Type B pancreatic cell (in vitro differentiated cells): ENCODE measurements at places on chromosomes 12 and 14. TPM values are rescaled to one million over a fixed set of nuclear protein-coding genes. Genes with fewer than 3 reads are reported as not detected.
A peak's percentile ranks its signal among the peaks of the same experiment; 100 is the strongest.

Gene DBX2
- total RNA-seq, result 0.10 TPM in 1 of 2 replicates, not detected in the other

Gene PALS1
- total RNA-seq, result 25.8 and 26.1 TPM in 2 replicates

Gene LRRIQ1
- 1.8 and 9.7 TPM in 2 replicates for total RNA-seq

Gene SLC6A15
- 1.4 and 14.8 TPM in 2 replicates for total RNA-seq

DNA sequence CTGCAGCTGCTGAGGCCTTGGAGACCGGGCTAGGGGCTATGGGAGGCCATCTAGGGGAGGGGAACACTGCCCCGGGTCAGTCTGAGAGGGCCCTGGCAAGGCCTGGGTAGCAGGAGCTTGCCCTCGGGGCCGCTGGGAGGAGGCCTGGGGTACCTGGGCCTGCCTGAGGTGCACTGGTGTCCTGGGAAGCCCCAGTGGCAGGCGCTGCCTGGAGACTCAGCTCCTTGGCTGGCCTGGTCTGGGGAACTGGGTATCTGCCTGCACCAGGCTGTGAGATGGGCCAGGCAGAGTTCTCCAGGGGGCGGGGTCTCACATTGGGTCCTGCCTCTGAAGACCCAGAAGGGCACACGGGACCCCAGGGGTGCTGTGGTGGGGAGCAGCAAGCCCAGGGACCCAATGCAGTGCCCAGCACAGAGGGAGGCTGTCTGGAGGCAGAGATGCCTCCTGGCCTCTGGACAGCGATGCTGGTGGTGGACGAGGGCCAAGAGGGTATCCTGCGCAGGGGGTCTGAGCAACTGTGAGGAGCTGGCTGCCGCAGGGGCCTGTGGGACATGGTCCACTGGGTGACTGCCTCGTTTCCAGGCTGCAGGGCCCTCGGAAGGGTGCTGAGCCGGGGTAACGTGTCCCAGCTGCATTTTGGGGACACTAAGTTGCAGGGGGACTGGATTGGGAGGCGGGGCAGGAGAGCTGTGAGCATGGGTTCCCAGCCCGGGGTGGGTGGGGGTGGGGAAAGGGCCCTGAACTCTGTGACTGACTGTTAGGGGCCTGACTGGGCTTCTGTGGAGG is 7.4 kb upstream of the MTA1 start:
- DNase-seq, result peak; percentile 69
- no peak overlapping the region for H3K27ac ChIP-seq
- peaks cover 4% of the 10 kb centered on the region for H3K4me1 ChIP-seq

DNA sequence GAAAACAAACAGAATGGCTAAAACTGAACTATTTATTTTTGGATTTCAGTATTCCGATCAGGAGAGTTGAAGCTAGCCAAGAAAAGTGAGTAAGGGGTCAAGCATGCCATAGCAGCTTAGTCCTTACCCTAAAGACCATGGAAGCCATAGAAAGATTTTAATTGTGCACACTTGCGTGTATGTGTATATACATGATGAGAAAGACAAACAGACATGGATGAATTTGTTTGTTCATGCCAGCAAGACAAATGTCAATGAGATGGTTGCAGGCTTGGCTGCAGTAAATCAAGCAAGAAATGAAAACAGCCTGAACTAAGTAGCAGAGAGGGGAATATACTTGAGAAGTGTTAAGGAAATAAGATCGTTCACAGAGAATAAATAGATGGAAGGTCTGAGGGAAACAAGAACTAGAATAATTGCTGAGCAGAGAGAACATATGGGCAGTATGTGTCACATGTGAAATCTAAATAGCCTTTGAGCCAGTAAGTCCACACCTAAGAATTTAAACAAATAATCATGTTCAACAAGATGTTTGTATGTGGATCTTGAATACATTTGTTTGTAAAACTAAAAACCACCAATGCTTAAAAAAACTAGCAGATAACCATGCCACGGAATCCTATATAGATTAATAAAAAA is 14.8 kb downstream of the SNW1 start:
- no peak for DNase-seq
- H3K27ac ChIP-seq, result no peak overlapping the region
- peaks cover 42% of the 10 kb centered on the region for H3K36me3 ChIP-seq
- no peaks in the 10 kb centered on the region for H3K27me3 ChIP-seq

DNA sequence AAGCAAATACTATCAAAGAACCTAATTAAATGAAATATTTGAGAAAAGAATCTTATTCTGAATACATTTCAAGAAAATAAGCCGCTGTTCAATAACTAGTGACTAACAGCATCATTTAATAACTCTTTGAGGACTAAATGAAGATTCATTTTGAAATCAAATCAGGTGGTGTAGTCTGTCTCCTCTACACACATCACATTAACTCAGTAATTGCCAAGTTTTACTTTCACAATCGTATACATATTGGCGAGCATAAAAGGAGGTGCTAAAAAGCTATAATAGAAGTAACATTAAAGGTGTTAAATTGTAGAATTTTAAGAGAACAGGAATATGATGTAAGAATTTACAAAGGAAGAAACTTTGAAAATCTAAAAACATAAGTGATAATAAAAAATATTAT is 185.1 kb downstream of the MDGA2 start:
- no peaks in the 10 kb centered on the region for H3K36me3 ChIP-seq
- H3K27ac ChIP-seq, result no peak overlapping the region
- H3K4me3 ChIP-seq, result no peak overlapping the region
- H3K4me1 ChIP-seq, result no peaks in the 10 kb centered on the region
- DNase-seq, result no peak
- no peaks in the 10 kb centered on the region for H3K27me3 ChIP-seq

DNA sequence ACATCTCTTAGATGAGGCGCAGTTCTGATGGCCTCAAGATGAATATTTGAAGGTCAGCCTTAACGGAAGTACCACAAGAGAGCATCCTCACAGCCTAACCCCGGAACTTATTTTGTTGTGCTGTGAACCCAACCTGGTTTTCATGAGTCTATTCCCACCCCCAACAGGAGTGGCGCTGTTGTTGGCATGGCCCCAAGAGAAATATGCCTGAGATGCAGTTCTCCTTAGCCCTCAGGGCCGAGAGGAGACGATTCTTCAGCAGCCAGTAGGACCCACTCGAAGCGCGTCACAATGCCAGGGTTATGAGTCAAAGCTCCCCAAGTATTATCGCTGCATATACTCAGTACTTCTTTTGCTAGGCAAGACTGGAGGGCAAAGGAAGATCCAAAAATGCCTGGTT is 24.5 kb upstream of the BCL11B start:
- H3K27ac ChIP-seq, result no peak overlapping the region
- H3K4me3 ChIP-seq, result no peak overlapping the region
- no peaks in the 10 kb centered on the region for H3K4me1 ChIP-seq
- DNase-seq, result no peak
- no peaks in the 10 kb centered on the region for H3K27me3 ChIP-seq

DNA sequence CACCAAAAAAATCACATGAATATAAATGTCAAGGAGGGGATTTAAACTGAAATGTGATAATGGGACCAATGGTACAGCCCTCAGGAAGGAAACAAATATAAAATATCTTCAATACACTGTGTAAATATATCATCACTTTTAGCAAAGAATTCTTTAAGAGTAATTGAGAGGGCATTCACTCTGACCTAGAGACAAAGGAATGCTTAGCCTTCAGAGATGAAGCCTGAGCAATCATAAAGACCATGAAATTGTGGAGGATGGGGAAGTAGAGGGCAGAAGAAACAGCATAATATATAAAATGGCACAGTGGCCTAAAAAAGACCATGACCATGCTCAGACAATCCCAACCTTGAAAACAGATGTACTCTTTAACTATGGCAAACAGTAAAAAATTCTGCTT is 20.4 kb downstream of the YAF2 start:
- H3K36me3 ChIP-seq, result peaks cover 13% of the 10 kb centered on the region
- H3K27ac ChIP-seq, result no peak overlapping the region
- no peak for DNase-seq
- no peaks in the 10 kb centered on the region for H3K27me3 ChIP-seq
- H3K4me1 ChIP-seq, result peaks cover 7% of the 10 kb centered on the region

- H3K36me3 ChIP-seq, result no peaks in the 10 kb centered on the region
- H3K4me3 ChIP-seq, result no peak overlapping the region
- no peak overlapping the region for H3K27ac ChIP-seq
- H3K4me1 ChIP-seq, result no peaks in the 10 kb centered on the region
- H3K27me3 ChIP-seq, result peaks cover 39% of the 10 kb centered on the region
Observed at GRCh38 chr12:54650889-54651288, 2.7 kb upstream of the DCD start.
